ENCODE measurements at places on chromosomes 7 and 10.

DNA sequence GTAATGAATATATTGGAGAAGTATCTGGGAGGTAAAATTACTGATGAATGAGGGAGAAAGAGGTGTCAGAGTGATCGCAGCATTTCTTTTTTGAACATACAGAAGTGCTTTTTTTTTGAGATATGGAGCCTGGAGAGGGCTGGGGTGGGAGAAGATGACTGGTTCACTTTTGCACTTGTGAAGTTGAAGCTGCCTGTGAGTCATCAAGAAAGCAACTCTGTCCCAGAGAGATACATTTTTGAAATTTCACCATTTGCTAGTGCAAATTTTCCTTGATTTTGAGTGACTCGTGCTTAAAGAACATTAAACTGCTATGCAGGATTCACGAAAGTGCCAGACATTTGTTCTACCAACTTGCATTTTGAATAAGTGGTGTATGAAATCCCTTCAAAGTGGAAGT, 81.8 kb downstream of the ADRA2A start:
- DNase-seq: no peak

DNA sequence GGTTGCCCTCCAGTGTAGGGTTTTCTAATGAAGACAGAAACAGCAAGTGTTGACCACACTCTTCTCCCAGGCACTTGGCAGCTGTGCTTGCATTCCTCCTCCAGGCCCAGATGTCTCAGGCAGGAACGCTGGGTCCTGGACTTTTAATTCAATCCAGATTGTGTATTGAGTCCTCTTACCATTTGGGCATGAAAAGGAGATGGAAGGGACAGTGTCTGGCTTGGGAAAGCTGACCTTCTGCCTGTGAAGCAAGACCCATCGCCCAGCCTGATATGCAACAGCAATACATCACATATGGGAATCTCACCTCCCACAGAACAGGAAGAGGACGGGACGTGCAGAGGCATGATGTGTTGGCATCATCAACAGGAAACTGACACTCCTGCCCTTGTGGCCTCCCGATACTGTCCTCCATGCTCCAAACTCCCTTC, 174.4 kb upstream of the LYZL2 start:
- no peak for DNase-seq

GRCh38 chr10:48652344-48652743, 32.3 kb upstream of the WDFY4 start:
- DNase-seq: no peak

GRCh38 chr7:104112623-104113022, 95.2 kb downstream of the ORC5 start:
- no peak for DNase-seq

- DNase-seq: no peak
Observed at GRCh38 chr7:11699666-11700065, 132.3 kb downstream of the THSD7A start.

DNA sequence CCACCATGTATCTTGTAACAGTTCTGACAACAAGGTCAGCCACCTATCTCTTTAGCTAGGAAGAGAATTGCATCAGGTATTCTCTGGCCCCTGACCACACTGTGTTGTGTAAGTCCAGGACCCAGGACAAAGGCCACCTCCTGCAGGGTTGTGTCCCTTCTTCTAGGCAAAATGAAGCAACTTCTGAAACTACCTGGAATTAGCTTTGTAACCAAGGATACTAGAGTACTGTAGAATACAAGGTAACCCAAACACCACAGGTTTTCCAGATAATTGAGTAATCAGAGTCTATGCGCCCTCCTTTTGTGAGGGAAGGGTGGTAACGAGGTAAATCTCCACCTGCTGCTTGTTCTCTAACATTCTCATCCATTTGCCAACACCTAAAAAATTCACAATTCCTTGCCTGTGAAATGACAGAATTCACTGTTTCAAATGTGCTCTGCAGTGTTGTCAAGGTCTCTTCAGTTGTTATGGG, 51.7 kb downstream of the SGMS1 start:
- DNase-seq: no peak

DNA sequence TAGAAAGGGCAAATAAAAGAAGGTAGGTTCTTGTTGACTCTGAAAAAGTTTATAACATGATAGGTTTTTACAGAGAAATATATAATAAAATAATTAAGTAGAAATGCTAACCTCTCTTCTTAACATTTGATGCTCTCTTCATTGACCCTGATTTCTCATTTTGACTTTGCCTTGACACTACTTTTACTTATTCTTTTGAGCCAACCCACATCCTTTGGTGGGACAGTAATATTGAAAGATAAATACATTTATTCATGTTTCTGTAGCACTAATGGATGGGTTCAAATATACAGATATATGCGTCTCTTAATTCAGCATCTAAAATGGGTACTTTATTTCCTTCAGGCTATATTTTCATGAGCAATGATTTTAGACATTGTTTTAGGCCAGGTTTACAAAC, 34.4 kb downstream of the DDC start:
- DNase-seq: no peak

GRCh38 chr7:5354460-5355232, 69.0 kb downstream of the TNRC18 start:
- no peak for DNase-seq

- DNase-seq: no peak
Observed at GRCh38 chr10:33921970-33922605, 587.6 kb upstream of the NRP1 start.

DNA sequence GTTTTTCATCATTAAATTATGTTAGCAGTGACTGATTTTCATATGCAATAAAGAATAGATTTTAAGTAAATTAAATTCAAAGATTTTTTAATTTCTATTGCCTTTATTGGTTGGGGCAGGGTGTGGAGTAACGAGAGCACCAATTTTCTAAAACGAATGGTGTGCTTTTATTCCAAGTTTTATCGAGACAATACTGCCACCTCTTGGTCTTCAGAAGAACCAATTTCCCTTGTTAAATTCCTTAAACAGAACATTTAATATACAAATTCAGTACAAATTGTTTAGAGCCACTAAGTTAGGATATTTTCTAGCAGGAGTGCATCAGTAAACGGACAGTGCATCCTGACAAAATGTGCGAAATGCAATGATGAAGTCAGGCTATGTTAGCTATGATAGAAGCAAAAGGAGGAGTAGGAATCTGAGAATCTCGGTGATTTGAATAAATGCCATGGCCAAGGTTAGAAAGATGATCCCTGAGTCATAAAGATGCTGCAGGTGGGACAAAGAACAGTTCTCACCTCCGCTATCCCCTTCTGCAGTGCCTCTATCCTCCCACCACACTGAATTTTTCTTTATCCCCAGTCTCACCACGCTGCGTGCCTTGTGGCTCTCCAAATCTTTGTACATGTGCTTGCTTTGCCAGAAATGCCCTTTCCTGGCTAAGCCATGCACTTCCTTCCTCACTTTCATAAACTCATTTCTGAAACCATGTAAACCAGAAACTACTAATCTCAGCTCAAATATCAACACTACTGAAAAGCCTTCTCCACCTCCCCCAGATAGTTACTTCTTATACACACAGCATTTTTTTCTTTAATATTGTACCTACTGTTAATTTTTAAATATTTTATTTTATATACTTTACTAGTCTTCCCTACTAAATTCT, 31.9 kb upstream of the AGBL3 start:
- no peak for DNase-seq

GRCh38 chr7:6419310-6419773, 28.4 kb downstream of the DAGLB start:
- no peak for DNase-seq
